Breast epithelium (tissue), 4 donors: ENCODE measurements at places on chromosomes 7 and 10. TPM values are rescaled to one million over a fixed set of nuclear protein-coding genes. Genes with fewer than 3 reads are reported as not detected.

The TAS2R5 gene
- total RNA-seq = 2.4 TPM

The ZNF117 gene
- 37.4 TPM for total RNA-seq

The FIGNL1 gene
- 11.7 TPM for total RNA-seq

The TMEM120A gene
- total RNA-seq = 42.9 TPM

The DENND2A gene
- total RNA-seq = 6.9 TPM

The HOXA3 gene
- total RNA-seq = 4.5 TPM

The CFAP58 gene
- total RNA-seq = 0.98 TPM

The PRDX3 gene
- total RNA-seq = 165 TPM

The RELN gene
- total RNA-seq = 9.8 TPM

The CHAT gene
- not detected for total RNA-seq

The PTPN20 gene
- 0.64 TPM for total RNA-seq

The UCN3 gene
- total RNA-seq = not detected

The PTEN gene
- 186 TPM for total RNA-seq

The CALHM1 gene
- not detected for total RNA-seq

The RBP3 gene
- not detected for total RNA-seq

The SPDYE16 gene
- total RNA-seq = not detected

The ATOH7 gene
- total RNA-seq = 0.64 TPM

The MBL2 gene
- total RNA-seq = not detected

The NUDT5 gene
- 54.4 TPM for total RNA-seq

The RSPH10B2 gene
- not detected for total RNA-seq

The HMX2 gene
- not detected for total RNA-seq

The ASAH2 gene
- 0.59 TPM for total RNA-seq

The ZNF786 gene
- total RNA-seq = 2.7 TPM

The SUN3 gene
- not detected for total RNA-seq

The DLG5 gene
- total RNA-seq = 43.0 TPM

The SYCE1 gene
- total RNA-seq = 3.9 TPM

The GIMAP7 gene
- total RNA-seq = 22.1 TPM

The ANKRD1 gene
- not detected for total RNA-seq

The POP7 gene
- 28.2 TPM for total RNA-seq

The KMT2E gene
- total RNA-seq = 88.2 TPM

The ASZ1 gene
- total RNA-seq = not detected

The CTAGE8 gene
- 0.48 TPM for total RNA-seq

The MYO3A gene
- 0.33 TPM for total RNA-seq

The COL17A1 gene
- total RNA-seq = 56.1 TPM

The KIF11 gene
- total RNA-seq = 2.6 TPM

The R3HCC1L gene
- total RNA-seq = 12.2 TPM

The ARHGEF5 gene
- total RNA-seq = 5.9 TPM

The STEAP4 gene
- 49.3 TPM for total RNA-seq

The BNIP3 gene
- total RNA-seq = 107 TPM

The GCK gene
- total RNA-seq = not detected

The SORBS1 gene
- total RNA-seq = 200 TPM

The SCIN gene
- 1.3 TPM for total RNA-seq

The TMEM184A gene
- 8.2 TPM for total RNA-seq

The OR6B1 gene
- not detected for total RNA-seq

The CYP3A7 gene
- 1.5 TPM for total RNA-seq

The C10orf105 gene
- total RNA-seq = 0.29 TPM

The ASB10 gene
- not detected for total RNA-seq

The PDLIM1 gene
- 80.8 TPM for total RNA-seq

The CYP2C19 gene
- total RNA-seq = not detected
